Right ventricle myocardium superior (tissue), 1 donor: ENCODE measurements at places on chromosomes 12 and 14. TPM values are rescaled to one million over a fixed set of nuclear protein-coding genes. Genes with fewer than 3 reads are reported as not detected.

The TRPV4 gene
- 0.35 TPM for total RNA-seq

DNA sequence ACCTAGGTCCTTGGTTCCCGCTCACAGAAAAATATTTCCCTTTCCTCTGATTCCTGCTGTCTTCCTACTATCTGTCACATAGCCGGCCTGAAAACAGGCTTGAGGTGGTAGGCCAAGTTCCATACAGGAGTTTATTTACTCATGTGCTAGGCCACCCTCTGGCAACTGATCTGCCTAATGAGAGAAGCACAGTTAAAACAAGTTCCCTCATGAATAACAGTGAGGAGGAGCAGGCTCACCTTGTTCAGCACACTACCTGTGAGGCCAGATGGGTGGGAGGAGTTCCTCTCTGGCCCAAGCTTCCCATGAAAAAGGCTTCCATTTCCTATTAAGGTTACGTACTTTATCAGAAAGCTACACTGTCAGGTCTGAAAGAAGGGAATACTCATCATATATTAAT is 206.0 kb downstream of the MYRFL start:
- no peak for DNase-seq

DNA sequence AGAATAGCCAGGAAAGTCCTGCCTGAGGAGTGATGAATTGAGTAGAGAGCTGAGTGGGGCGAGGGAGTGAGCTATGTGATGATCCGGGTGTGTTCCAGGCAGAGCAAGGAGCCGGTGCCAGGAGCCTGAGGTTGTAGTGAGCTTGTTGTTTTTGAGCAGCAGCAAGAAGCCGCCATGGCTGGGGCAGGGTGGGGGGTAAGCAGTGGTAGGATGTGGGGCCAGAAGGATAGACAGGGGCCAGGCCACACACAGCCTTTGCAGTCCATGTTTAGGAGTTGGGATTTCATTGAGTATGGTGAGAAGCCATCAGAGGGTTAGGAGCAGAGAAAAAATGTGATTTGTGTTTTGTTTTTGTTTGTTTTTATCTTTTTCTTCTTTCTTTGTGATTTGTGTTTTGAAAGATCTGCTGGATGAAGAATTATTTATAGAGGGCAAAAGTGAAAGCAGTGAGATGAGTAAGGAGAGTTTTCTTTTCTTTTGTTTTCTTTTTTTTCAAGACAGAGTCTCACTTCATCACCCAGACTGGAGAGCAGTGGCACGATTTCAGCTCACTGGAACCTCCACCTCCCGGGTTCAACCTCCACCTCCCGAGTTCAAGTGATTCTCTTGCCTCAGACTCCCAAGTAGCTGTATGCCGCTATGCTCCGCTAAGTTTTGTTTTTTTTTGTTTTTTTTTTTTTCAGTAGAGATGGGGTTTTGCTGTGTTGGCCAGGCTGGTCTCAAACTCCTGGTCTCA is 92.3 kb upstream of the BCAT1 start:
- DNase-seq: no peak

- no peak for DNase-seq
Measured at GRCh38 chr12:5307065-5307464, 124.8 kb upstream of the NTF3 start.

- no peak for DNase-seq
Measured at GRCh38 chr12:71688961-71689570, 3.2 kb downstream of the TMEM19 start.

The HPD gene
- total RNA-seq: 2.7 TPM

GRCh38 chr14:65162031-65162430 is 59.7 kb upstream of the MAX start:
- DNase-seq: no peak

- DNase-seq: no peak
Measured at GRCh38 chr14:100424504-100425428, 101.6 kb downstream of the SLC25A47 start.

- no peak for DNase-seq
Measured at GRCh38 chr14:59244581-59244980, 56.1 kb downstream of the DAAM1 start.
